ENCODE measurements at places on chromosomes 11 and 22. TPM values are rescaled to one million over a fixed set of nuclear protein-coding genes. Genes with fewer than 3 reads are reported as not detected.

Gene GLYATL2
- not detected for total RNA-seq

Gene MUC6
- not detected for total RNA-seq

Gene SLC22A6
- not detected for total RNA-seq

Gene TMEM132A
- total RNA-seq, result 160 TPM

Gene LRRC4C
- total RNA-seq, result not detected

Gene CLTCL1
- 5.0 TPM for total RNA-seq

Gene IRAG1
- 0.02 TPM for total RNA-seq

Gene PAX6
- total RNA-seq, result 1.5 TPM

Gene RIMBP3C
- total RNA-seq, result 0.18 TPM

Gene NLRP14
- total RNA-seq, result not detected

Gene CD3D
- total RNA-seq, result not detected

Gene THY1
- 11.6 TPM for total RNA-seq

Gene NELL1
- not detected for total RNA-seq

Gene APOBEC3B
- total RNA-seq, result 27.4 TPM

Gene C11orf65
- 0.29 TPM for total RNA-seq

Gene HEPACAM
- not detected for total RNA-seq

Gene SLC15A3
- total RNA-seq, result not detected

Gene LARGE2
- total RNA-seq, result 2.2 TPM

Gene PNPLA3
- 0.68 TPM for total RNA-seq

Gene CYP2D6
- total RNA-seq, result 0.52 TPM

Gene MRTFA
- 47.9 TPM for total RNA-seq

Gene TNNI2
- not detected for total RNA-seq

Gene CDPF1
- total RNA-seq, result 10.4 TPM

Gene ST14
- total RNA-seq, result 0.06 TPM

Gene APOA1
- 0.16 TPM for total RNA-seq

Gene FGF19
- 0.03 TPM for total RNA-seq

Gene RBMXL2
- not detected for total RNA-seq

Gene OR5A1
- not detected for total RNA-seq

Gene SLC7A4
- total RNA-seq, result not detected

Gene TRIM51
- total RNA-seq, result not detected

Gene C11orf52
- not detected for total RNA-seq

Gene MRGPRX2
- not detected for total RNA-seq

Gene BARX2
- total RNA-seq, result not detected

Gene OR6A2
- total RNA-seq, result not detected

Gene ANO1
- 1.3 TPM for total RNA-seq

Gene GAL
- total RNA-seq, result 18.0 TPM

Gene SART1
- 62.3 TPM for total RNA-seq

Gene GNAZ
- total RNA-seq, result 3.2 TPM

Gene PPP2R1B
- 14.1 TPM for total RNA-seq

Gene MN1
- total RNA-seq, result 4.0 TPM

Gene AMPD3
- total RNA-seq, result 10.2 TPM

All from A549 treated with CORT108297 at 1 μM for 4 hours (cell line).